ENCODE measurements at places on chromosomes 2 and 18. TPM values are rescaled to one million over a fixed set of nuclear protein-coding genes. Genes with fewer than 3 reads are reported as not detected.

DNA sequence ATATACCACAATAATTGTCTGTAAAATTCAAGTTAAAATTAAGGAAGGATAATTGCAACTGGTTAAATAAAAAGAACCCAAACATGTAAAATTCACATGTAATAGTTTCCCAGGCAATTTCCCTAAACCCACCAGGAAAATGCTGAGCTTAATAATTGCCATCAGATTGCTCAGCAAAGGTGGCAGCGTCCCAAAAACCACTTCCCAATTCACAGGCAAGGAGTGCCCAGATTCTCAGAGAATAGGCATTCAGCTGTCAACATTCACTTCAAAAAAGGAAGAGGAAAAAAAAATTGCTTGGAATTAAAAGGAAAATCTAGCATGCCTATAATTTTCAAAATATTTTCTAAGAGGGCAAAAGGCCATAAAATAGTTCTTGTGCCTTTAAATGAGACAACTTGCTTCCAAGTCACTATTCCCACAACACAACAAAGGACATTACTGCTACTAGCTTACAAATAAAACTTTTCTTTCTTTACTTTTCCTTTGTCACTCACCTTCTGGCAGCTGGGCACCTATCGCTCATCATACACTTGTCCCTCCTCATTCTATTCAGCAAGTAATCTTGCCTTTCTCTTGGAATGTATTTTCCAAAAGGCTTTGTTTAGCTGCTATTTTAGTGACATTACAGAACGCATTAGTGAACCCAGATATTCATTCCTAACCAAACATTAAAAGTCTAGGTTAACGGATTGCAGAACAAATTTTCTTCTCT, 15.2 kb downstream of the SRBD1 start:
- DNase-seq, result no peak
- no peaks in the 10 kb centered on the region for H3K4me1 ChIP-seq
- H3K4me3 ChIP-seq, result no peak overlapping the region

Gene EN1
- 0.39 TPM for total RNA-seq

GRCh38 chr2:111994042-111994441, 61.0 kb upstream of the TMEM87B start:
- peaks cover 2% of the 10 kb centered on the region for H3K27me3 ChIP-seq
- H3K27ac ChIP-seq, result no peak overlapping the region
- no peak overlapping the region for H3K4me3 ChIP-seq

DNA sequence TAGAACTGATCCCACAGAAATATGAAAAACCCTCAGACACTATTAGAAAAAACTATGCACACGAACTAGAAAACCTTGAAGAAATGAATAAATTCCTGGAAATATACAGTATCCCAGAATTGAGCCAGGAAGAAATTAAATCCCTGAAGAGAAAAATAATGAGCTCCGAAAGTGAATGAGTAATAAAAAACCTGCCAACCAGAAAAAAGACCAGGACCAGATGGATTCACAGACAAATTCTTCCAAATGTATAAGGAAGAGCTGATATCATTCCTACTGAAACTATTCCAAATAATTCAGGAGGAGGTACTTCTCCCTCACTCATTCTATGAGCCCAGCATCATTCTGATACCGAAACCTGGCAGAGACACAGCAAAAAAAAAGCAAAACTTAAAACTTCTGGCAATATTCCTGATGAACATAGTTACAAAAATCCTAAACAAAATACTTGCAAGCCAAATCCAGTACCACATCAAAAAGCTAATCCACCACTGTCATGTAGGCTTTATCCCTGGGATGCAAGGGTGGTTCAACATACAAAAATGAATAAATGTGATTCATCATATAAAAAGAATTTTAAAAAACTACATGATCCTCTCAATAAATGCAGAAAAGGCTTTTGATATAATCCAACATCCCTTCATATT, 1397.6 kb upstream of the DDX18 start:
- H3K27ac ChIP-seq, result no peak overlapping the region
- H3K4me3 ChIP-seq, result no peak overlapping the region
- no peak for DNase-seq
- no peaks in the 10 kb centered on the region for H3K36me3 ChIP-seq

- peaks cover 7% of the 10 kb centered on the region for H3K36me3 ChIP-seq
- peaks cover 25% of the 10 kb centered on the region for H3K4me1 ChIP-seq
- H3K27ac ChIP-seq, result peak overlapping the region; percentile 35
- no peak for DNase-seq
- H3K27me3 ChIP-seq, result peaks cover 8% of the 10 kb centered on the region
Observed at GRCh38 chr2:1642066-1642861, 102.1 kb downstream of the PXDN start.

Gene BOLL
- total RNA-seq, result not detected

Gene C2orf92
- total RNA-seq, result 19.6 TPM

GRCh38 chr18:13179566-13180113, 38.9 kb upstream of the LDLRAD4 start:
- H3K4me3 ChIP-seq, result no peak overlapping the region
- no peak for DNase-seq
- no peaks in the 10 kb centered on the region for H3K36me3 ChIP-seq
- peaks cover 4% of the 10 kb centered on the region for H3K27me3 ChIP-seq

DNA sequence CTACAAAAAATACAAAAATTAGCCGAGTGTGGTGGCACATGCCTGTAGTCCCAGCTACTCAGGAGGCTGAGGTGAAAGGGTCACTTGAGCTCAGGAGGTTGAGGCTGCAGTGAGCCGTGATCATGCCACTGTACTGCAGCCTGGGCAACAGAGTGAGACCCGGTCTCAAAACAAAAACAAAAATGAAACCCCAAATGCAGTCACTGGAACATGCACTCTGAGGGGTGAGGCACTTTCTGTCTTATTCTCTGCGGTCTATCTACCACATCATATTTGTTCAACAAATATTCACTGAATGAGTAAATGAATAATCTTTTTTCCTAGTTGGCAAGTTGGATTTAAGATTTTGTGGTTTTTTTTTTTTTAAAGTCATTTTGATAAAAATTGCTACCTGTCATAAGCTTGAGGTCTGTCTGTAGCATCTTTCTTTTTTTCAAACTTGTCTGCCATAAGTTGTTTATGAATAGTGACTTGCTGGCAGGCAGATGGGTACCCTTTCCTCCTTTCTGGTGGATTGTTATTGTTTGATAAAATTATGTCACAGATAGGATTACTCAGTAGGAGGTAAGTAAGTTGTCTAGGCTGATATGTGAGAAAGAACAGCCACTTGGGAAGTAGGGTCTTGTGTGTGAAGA, 11.8 kb downstream of the CHRNA1 start:
- H3K36me3 ChIP-seq, result no peaks in the 10 kb centered on the region
- H3K27me3 ChIP-seq, result peaks cover 6% of the 10 kb centered on the region
- DNase-seq, result no peak
- H3K4me1 ChIP-seq, result peaks cover 25% of the 10 kb centered on the region
- no peak overlapping the region for H3K4me3 ChIP-seq

Gene RTP5
- not detected for total RNA-seq

DNA sequence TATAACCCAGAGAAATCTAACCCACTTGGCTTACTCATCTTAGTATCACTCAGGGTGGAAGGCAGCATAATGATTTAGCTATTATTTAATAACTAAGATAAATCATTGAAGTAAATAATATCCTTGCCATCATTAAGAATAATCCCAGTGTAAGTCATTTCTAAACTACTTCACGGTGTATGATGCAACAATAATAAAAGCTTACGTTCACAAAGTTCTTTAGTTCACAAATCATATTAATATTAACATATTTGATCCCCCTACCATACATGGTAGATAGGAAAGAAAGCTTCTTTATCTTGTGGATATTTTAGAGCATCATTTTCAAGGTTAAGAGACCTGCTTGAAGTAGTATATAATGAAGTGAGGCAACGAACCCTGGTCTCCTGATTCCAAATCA, 401.0 kb downstream of the NCKAP5 start:
- DNase-seq, result no peak
- no peak overlapping the region for H3K27ac ChIP-seq
- H3K36me3 ChIP-seq, result no peaks in the 10 kb centered on the region
- no peaks in the 10 kb centered on the region for H3K27me3 ChIP-seq
- peaks cover 12% of the 10 kb centered on the region for H3K4me1 ChIP-seq

DNA sequence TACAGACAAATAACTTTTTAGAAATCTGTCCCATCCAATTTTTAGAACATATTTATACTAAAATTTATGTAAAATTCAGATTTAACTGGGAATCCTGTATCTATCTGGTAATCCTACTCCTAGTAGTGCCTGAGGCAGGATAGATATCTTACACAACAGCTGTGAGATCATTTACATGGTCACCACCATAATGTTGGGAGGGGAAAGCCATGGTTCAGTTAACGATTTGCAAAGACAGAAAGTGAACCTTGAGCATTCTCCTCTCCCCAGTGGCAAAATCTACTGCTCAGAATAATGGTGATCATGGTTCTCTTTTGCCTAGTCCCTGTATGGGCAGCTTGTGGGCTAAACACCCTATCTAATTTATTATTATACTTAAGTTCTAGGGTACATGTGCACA, 7.7 kb upstream of the TMEM247 start:
- H3K4me1 ChIP-seq, result no peaks in the 10 kb centered on the region
- no peak overlapping the region for H3K4me3 ChIP-seq
- H3K27ac ChIP-seq, result no peak overlapping the region
- peaks cover 2% of the 10 kb centered on the region for H3K27me3 ChIP-seq
- DNase-seq, result no peak

Gene CCBE1
- 0.81 TPM for total RNA-seq

DNA sequence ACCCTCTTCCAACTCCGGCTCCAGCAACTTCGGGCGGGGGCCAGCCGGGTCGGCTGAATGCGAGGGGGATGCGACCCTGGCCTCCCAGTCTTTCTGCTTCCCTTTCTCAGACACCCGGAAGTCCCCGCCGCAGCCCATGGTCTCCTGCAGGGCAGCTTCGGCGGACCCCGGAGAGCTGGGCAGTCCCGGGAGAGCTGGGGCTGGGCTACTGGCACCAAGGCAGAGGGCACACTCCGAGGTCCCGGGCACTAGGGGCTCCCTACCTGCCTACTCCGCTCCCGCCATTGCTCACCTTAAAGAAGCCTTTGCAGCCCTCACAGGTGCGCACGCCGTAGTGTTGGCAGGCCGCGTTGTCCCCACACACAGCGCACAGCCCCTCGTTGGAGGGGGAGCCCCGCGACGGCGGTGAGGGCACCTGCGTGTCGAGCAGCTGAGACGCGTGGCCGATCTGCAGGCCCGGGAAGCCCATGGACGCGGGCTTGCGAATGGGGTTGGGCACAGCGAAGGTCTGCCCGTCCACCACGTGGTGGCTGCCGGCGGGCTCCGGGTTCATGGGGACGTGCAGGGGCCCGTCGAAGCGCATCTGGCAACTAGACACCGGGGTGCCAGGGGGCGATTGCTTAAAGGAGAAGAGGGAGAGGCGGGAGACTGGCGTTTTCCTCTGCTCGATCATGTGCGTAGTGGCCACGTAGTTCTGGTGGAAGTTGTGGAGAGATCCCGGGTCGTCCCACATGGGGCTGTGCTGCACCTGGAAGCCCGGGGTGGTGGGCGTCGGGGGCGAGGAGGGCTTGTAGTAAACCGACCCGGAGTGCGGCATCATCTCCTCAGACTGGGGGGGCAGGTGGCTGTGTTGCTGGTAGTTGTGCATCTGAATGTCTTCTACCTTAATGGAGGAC, 3.2 kb downstream of the NR4A2 start:
- H3K36me3 ChIP-seq, result peaks cover 4% of the 10 kb centered on the region
- no peak for DNase-seq
- H3K27ac ChIP-seq, result no peak overlapping the region
- peaks cover 31% of the 10 kb centered on the region for H3K27me3 ChIP-seq

Gene MTLN
- 16.8 TPM for total RNA-seq

DNA sequence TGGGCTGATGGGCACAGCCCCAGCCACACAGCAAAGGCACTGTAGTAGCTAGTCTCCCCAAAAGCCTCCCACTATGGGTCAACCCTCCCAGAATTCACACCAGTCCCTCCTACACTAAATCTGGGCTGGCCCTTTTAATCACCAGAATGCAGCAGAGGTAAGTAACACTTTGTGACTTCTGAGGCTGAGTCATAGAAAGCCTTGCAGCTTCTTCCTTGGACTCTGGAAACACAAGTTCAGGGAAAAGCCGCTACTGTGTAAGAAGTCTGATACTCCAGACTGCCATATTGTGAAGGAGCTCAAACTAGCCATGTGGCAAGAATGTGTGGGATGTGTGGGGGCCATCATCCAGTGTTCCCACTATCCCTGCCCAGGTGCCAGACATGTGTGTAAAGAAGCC, 19.0 kb upstream of the SIX2 start:
- H3K4me3 ChIP-seq, result no peak overlapping the region
- peaks cover 14% of the 10 kb centered on the region for H3K27me3 ChIP-seq
- no peaks in the 10 kb centered on the region for H3K36me3 ChIP-seq
- DNase-seq, result no peak
- peaks cover 18% of the 10 kb centered on the region for H3K4me1 ChIP-seq
